ENCODE measurements at places on chromosomes 4 and X.

GRCh38 chr4:72895408-72895807 lies 174.1 kb downstream of the COX18 start:
- DNase-seq: no peak

DNA sequence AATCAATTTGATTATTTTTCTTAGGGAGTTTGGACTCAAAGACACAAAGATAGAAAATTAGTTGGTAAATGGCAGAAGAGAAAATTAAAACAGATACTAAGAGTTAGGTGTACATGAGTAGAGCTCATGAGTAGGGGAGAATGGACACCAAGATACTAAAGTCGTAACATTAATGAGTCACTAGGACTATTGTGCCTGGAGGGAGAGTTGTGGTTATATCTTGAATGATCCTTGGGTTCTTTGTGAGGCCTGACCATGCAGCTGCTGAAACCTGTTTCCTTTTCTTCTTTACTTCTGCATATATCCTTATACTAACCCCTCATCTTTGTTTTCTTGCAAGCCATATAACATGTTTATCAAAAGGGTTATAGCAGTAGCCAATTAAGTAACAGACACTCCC lies 532.8 kb downstream of the RPA4 start:
- DNase-seq: no peak

GRCh38 chr4:3338321-3338838 lies 45.6 kb downstream of the RGS12 start:
- DNase-seq: no peak

- DNase-seq: no peak
Observed at GRCh38 chr4:16196482-16197393, 29.5 kb downstream of the TAPT1 start.

- no peak for DNase-seq
Observed at GRCh38 chr4:80809039-80809729, 221.3 kb upstream of the BMP3 start.

DNA sequence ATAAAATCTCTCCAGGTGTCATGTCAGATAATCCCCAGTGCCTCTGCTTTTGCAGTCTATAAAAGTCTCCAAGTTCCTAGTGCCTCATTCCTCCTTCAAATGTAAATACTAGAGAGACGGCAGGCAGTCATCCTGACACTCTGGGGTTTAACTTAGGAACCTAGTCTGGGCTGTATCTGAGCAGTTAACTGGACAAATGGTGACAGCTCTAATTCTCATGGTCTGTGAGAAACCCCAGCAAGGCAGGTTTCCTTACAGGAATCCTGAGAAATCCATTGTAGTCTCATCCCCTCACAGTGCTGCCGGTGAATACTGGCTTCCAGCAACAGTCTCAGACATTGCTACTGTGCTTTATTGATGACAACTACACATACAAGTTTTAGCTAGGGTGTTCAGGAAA lies 246.8 kb downstream of the SNCA start:
- DNase-seq: no peak

DNA sequence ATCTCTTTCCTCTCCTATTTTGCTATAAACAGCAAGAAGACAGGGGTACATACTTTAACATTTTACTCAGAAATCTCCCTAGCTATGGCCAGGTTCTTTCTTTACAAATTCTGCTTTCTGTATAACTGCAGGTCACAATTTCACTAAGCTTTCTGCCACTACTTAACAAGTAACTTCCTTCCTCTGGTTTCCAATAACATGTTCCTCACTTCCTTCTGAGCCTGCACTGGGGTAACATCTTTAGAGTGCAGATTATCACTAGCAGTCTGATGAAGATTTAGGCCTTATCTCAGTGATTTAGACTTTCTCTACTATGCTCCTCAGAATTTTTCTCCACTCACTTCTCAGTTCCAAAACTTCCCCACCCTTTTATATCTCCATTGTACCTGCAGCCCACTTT lies 1930.5 kb upstream of the AGA start:
- DNase-seq: no peak

- no peak for DNase-seq
Observed at GRCh38 chr4:141154725-141155124, 21.5 kb upstream of the RNF150 start.

DNA sequence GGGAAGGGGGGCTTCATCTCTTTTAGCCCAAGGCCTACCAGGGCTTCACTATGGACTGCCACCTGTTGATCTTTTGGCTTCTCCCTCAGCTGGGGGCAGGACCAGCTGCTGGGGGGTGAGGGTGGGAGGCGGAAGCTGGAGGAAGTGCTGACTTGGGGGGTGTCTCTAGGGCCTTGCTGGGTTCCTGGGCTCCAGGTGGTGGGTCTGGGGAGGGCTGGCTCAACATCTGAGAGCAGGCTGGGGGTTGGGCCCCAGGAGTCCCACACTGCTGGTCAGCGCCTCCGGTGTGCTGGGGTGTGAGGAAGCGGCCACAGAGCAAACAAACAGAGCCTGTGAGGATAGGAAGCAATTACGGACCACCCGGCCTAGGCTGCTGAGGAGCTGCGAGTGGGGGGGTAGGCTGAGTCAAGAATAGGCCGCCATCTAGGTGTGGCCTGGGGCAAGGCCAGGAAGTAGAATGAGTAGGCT lies 85.7 kb downstream of the EFNB1 start:
- DNase-seq: no peak

All from occipital lobe (tissue), 3 donors.